Esophagus muscularis mucosa (tissue), 4 donors: ENCODE measurements at places on chromosomes 2 and 18. TPM values are rescaled to one million over a fixed set of nuclear protein-coding genes. Genes with fewer than 3 reads are reported as not detected.

DNA sequence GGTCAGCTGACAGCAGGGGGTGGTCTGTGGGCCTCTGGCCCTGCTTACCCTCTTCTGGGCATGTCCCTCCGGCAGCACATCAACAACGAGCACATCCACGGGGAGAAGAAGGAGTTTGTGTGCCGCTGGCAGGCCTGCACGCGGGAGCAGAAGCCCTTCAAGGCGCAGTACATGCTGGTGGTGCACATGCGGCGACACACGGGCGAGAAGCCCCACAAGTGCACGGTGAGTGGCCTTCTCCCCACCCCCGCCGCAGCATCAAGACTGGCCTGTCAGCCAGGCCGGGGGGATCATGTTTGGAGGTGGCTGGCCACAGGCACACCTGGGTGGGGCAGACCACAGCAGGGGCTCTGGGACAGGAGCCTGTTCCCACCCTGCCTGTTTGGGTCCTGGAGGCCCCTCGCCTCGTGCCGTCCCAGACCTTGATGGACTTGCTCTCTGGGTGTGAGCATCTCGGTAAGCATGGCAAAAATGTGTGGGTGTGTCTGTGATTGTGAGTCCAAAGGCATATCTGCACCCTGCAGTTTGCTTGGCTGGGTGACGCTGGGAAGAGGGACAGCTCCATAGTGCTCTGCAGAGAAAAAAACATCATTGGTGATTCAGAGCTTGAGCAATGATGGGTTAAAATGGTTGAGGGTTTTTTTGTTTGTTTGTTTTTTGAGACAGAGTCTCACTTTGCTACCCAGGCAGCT is 242.8 kb downstream of the GLI2 start:
- no peaks in the 10 kb centered on the region for H3K4me1 ChIP-seq
- no peak overlapping the region for H3K27ac ChIP-seq
- no peak for DNase-seq
- no peaks in the 10 kb centered on the region for H3K27me3 ChIP-seq

GRCh38 chr2:16227811-16228462 is 287.6 kb downstream of the MYCN start:
- H3K36me3 ChIP-seq: no peaks in the 10 kb centered on the region
- H3K27me3 ChIP-seq: no peaks in the 10 kb centered on the region
- no peak overlapping the region for H3K4me3 ChIP-seq
- H3K27ac ChIP-seq: no peak overlapping the region
- no peak for DNase-seq

DNA sequence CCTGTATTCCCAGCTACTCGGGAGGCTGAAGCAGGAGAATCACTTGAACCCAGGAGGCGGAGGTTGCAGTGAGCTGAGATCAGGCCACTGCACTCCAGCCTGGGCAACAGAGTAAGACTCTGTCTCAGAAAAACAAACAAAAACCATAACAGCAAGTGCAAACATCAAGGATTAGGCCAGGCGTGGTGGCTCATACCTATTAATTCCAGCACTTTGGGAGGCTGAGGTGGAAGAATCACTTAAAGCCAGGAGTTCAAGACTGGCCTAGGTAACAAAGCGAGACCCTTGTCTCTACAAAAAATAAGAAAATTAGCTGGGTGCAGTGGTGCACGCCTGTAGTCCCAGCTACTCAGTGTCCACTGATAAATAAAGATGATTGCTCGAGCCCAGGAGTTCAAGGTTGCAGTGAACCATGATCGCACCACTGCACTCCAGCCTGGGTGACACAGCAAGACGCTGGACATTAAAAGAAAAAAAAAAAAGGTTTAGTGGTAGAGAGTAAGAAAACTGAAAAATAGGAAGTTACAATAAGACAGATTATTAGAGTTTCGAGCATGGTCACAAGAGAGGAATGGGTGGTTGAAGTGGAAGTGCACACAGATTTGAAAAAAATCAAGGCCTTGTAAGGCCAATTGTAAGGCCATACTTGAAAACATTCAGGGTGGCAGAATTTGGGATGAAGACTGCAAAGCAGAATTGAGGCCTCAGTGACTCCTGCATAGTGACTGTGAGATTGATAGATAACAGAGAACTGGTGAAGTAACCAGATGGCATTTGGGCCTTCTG is 6.4 kb upstream of the KCMF1 start:
- peaks cover 13% of the 10 kb centered on the region for H3K4me1 ChIP-seq
- H3K27me3 ChIP-seq: no peaks in the 10 kb centered on the region
- H3K27ac ChIP-seq: no peak overlapping the region
- peaks cover 13% of the 10 kb centered on the region for H3K36me3 ChIP-seq
- no peak for DNase-seq
- no peak overlapping the region for H3K4me3 ChIP-seq

DNA sequence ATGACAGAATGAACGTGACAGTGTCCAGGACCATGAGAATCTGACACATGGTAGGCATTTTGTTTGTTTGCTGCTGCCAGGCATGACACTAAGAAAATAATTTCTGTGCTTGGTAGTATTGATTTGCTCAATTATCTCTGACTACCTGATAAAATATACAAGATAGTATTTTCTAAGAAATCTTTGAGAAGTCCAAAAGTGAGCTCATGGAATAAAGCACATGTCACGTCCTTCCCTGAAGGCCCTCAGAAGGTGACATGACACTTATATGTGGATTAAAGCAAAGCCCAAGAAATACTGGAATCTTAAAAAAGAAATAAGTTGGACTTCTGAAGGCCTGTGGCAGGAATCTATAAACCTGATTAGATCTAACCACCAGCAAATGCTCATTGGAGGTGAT is 3.8 kb upstream of the TTN start:
- no peak overlapping the region for H3K4me3 ChIP-seq
- H3K27ac ChIP-seq: no peak overlapping the region
- no peaks in the 10 kb centered on the region for H3K4me1 ChIP-seq
- DNase-seq: no peak

GRCh38 chr2:98530114-98530513 is 78.2 kb downstream of the COA5 start:
- no peaks in the 10 kb centered on the region for H3K4me1 ChIP-seq
- H3K27ac ChIP-seq: no peak overlapping the region
- H3K36me3 ChIP-seq: peaks cover 16% of the 10 kb centered on the region
- H3K4me3 ChIP-seq: no peak overlapping the region

GRCh38 chr18:26710470-26711096 is 154.9 kb downstream of the AQP4 start:
- no peak overlapping the region for H3K27ac ChIP-seq
- H3K4me1 ChIP-seq: no peaks in the 10 kb centered on the region
- no peak overlapping the region for H3K4me3 ChIP-seq
- no peaks in the 10 kb centered on the region for H3K36me3 ChIP-seq
- H3K27me3 ChIP-seq: no peaks in the 10 kb centered on the region

GRCh38 chr2:56715683-56716082 is 531.9 kb downstream of the CCDC85A start:
- H3K27ac ChIP-seq: no peak overlapping the region
- H3K4me3 ChIP-seq: no peak overlapping the region
- no peaks in the 10 kb centered on the region for H3K4me1 ChIP-seq
- H3K36me3 ChIP-seq: no peaks in the 10 kb centered on the region
- DNase-seq: no peak
- H3K27me3 ChIP-seq: no peaks in the 10 kb centered on the region

QPCT gene
- total RNA-seq: 1.2 TPM

DYNAP gene
- not detected for total RNA-seq

HMSD gene
- total RNA-seq: not detected

SPATA3 gene
- total RNA-seq: not detected

SAG gene
- total RNA-seq: not detected

KATNAL2 gene
- total RNA-seq: 3.9 TPM

COL4A4 gene
- total RNA-seq: 5.3 TPM
